ENCODE measurements at places on chromosomes 3 and 15.

GRCh38 chr3:124773351-124774326 lies 43.4 kb downstream of the UMPS start:
- no peak for DNase-seq

DNA sequence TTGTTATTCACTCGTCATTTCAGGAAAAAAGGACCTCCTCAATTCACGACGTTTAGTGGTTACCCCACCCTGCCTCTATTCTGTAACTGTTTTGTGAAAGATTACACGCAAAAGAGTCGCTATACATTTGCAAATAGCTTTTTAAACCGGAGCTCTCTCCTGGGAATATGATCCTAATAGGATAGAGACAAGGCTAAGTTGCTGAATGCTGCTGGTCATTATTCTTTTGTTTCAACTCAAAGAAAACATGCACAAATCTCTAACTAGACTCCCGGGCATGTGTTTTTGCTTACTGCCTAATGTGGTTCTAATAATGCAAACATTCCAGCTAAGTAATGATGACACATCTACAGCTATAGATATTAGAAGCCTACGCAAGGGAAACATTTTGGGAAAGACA lies 214.6 kb upstream of the MDFIC2 start:
- DNase-seq: no peak

- no peak for DNase-seq
These were observed 15.8 kb upstream of the SSUH2 start for GRCh38 chr3:8660175-8661118.

DNA sequence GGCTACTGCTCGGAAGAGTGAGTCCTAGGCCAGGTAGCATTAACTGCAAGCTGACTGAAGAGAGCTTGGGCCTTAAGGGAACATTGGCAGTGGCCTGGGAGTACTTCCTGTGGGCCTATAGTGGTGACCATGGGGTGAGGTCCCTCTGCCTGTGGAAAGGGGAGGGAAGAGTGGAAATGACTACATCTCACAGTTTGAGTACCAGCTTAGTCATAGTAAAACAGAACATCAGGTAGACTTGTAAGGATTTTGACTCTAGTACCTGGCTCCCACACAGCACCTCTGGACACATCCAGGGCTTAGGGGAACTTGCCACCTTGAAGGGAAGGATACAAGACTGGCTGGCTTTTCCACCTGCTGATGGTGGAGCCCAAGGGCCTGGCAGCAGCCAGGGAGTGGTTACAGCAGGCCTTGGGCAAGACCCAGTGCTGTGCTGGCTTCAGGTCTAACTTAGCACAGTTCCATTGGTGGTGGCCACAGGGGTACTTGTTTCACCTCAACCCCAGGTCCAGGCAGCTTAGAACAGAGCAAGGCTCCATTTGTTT lies 147.8 kb downstream of the SLC9A9 start:
- DNase-seq: no peak

DNA sequence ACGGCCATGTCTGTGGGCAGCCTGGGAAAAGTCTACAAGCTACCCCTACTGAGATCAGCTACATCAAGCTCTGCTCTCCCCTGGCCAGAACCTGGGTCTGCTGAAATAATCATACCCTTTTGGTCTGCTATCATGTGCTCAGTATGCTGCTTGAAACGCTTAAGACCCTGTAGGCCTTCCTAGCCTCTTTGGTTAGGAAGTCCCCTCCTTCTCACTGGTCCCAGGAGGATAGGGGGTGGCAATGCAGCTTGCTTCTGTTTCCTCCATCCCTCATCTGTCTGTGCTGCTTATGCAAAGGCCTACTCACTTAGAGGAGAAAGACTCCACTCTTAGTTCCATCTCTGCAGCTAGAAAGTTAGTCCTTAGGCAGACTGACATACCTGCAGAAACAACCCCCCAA lies 118.2 kb upstream of the RASGRP1 start:
- no peak for DNase-seq

DNA sequence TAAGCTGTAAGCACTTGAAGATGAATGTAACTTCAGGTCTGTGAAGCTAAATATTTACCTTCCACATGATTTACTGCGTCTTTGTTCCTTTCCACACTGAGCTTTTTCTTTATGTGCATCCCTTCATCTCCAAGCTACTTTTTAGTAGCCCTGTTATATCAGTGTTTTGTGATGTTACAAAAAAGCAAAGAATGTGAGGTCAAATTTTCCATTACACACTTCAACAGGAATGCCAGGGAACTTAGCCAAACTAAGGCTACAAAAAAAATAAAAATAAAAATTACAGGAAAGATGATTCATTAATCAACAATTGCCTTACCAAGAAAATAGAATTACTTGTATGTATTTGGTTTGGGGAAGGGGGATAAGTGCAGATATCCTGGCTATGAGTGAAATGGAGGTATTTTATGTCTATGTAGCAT lies 73.0 kb downstream of the FILIP1L start:
- peak; percentile 67 for DNase-seq

- no peak for DNase-seq
These were observed 109.7 kb downstream of the TCF12 start for GRCh38 chr15:57028176-57028575.

DNA sequence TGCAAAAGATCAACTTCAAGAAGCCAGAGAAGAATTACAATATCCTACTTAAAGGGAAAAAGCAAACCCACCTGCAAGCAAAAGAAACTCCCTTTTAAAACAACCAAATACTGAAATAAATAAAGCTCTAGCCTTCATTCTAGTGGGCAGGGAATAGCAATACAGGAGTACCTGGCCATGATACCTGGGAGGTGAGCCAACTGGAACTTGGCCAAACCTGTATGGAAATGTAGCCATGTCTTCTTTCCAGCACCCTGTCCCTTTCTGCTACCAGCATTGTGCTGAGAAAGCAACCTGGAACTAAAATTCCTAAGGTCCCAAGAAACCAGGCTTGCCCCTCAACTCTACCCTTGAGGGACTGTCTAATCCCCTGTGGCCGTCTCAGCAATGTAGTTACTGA lies 530.0 kb downstream of the EPHB1 start:
- no peak for DNase-seq

DNA sequence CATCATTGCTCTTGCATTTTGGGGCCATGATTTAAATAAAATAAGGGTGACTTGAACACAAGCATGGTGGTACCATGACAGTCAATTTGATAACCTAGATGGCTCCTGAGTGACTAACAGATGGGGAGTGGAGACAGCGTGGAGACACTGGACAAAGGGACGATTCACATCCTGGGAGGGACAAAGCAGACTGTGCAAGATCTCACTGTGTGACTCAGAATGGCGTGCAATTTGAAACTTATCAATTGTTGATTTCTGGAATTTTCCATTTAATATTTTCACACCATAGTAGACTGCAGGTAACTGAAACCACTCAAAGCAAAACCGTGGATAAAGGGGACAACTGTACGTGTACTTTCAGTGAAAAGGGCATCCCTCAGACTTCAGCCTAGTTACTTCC lies 25.5 kb downstream of the MCCC1 start:
- no peak for DNase-seq

GRCh38 chr15:58147171-58147611 lies 9.0 kb downstream of the AQP9 start:
- no peak for DNase-seq

- no peak for DNase-seq
These were observed 1.4 kb downstream of the SETD5 start for GRCh38 chr3:9398700-9399336.

GRCh38 chr3:134971306-134971705 lies 176.2 kb downstream of the EPHB1 start:
- no peak for DNase-seq
